Right renal pelvis (tissue), 4 donors: ENCODE measurements at places on chromosomes 12 and 14.

- DNase-seq: no peak
Measured at GRCh38 chr12:102051431-102051965, 10.3 kb downstream of the WASHC3 start.

- no peak for DNase-seq
Measured at GRCh38 chr12:25416516-25416915, 136.6 kb downstream of the LMNTD1 start.

- no peak for DNase-seq
Measured at GRCh38 chr14:58598028-58598803, 39.5 kb upstream of the DACT1 start.

DNA sequence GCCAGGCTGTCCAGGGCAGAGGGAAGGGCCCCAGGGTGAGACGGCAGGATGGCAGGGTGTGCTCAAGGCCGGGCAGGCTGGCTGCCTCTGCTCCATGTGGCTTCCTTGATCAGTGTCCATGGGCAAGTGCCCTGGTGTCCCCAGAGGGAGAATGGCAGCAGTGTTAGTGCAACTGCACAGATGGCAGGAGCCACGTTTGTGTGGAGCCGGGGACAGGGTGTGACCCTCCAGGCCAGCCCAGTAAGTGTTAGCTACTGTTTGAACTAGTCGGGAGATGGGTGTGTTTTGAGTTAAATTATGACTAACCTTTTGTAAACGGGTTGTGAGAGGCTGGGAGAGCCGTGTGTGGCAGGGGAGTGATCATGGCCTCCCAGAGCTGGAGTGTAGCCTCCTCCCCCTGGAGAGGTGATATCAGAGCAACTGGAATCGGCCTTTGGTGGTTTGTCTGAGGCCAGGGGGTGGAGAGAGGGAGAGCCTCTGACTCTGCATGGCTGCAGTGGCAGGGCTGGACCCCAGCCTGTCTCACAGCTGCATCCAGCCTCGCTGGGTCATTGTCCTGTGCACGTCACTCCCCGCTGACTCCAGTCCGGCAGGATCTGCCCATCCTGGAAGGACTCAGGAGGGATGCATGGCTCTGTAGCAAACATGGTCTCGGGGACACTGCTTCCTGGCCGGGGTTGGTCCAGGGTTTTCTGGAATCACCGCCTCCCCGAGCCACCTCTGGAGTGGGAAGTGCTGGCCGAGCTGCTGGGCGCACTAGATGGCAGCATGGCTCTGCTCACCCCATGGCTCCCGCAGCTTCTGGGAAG, 27.8 kb downstream of the AACS start:
- DNase-seq: no peak

DNA sequence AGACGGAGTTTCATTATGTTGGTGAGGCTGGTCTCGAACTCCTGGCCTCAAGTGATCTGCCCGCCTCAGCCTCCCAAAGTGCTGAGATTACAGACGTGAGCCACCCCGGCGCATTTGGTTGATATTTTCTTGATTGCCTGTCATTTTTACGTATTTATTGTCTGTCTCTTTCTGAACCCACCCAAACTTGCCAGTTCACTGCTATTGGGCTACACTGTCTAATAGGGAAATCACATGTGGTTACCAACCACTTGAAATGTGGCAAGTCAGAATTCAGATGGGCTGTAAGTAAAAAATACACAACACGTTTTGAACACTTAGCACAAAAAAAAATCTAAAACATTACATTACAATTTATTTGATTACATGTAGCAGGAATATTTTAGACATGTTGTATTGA, 2.1 kb downstream of the WSB2 start:
- DNase-seq: no peak
